ENCODE measurements at places on chromosomes 12 and 14.

GRCh38 chr12:53701518-53702264 is 25.6 kb downstream of the CALCOCO1 start:
- DNase-seq, result peak; percentile 63

DNA sequence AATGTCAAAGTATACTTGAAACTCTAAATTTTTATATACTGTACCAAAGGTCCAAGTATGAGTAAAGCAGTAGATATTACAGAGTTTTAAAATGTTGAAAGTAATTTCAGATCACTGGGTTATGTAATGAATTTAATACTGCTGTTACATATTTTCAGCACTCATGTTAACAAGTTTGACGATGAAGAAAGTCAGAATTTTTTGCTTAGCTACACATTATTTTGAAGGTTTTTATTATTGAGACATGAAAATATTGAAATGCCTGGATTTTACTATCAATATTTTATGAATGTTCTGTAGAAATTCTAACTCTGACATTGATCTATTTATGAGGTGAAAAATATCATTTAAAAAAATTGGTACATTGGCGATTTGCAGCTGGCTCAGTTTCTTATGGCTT is 1030.3 kb downstream of the FSCB start:
- no peak for DNase-seq

GRCh38 chr12:132686825-132687210 is 324 bp downstream of the POLE start:
- DNase-seq, result no peak

GRCh38 chr14:50003213-50004021 is 110.5 kb downstream of the ARF6 start:
- DNase-seq, result peak; percentile 54

GRCh38 chr12:99695050-99695449 is 47.5 kb downstream of the GARIN6 start:
- no peak for DNase-seq

DNA sequence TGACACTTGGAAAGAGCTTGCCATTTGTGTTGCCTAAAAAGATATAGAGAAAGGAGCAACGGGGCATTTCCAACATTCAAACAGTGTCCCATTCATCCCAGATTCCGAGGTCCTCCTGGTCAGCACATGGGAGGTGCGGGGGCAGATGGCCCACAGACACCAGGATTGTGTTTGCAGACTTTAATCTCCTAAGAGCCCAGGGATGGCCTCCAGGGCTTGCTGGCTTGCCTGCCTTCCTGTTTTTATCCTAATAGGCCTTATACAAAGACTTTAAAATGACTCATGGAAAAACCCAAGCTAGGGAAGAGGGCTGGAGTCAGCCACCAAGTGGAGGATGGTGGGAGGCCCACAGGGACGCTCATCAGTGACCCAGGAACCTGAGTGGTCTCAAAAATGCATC is 21.5 kb upstream of the FAM181A start:
- no peak for DNase-seq

GRCh38 chr12:55642267-55642666 is 5.6 kb downstream of the OR10P1 start:
- DNase-seq, result no peak

- DNase-seq, result no peak
Observed at GRCh38 chr12:121861636-121862254, 3.1 kb upstream of the HPD start.

DNA sequence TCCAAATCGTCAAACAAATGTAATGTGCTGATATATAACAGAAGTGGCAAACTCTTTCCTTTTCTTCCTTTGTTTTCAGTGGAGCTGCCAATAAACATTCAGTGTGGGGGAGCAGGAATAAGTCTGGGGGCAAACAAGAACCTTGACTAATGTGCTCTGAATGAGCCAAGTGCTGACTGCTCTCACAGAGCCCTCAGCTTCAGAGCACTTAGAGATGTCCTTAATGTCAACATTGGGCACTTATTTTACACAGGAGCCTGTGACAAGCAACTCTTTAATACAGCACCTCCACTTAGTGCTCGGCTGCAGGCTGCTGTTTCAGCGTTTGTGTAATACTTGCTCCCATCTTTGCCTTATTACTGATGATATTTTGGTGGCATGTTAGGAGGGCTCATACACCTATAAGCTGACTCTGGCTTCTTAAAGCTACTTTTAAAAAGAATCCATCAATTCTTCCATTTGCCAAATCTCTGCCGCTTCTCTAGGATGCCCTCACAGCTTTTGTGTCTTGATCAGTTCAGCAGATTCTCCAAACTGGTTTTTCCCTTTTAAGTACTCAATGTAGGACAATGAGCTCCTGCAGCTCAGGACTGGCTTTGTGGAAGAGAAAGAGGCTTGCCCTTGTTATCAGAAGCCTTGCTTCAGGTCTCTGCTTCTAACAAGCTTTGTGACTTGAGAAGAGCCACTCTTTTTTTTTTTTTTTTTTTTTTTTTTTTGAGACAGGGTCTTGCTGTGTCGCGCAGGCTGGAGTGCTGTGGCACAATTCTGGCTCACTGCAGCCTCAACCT is 206.6 kb downstream of the MON2 start:
- DNase-seq, result no peak

GRCh38 chr14:61872452-61872851 is 110.2 kb downstream of the SNAPC1 start:
- DNase-seq, result no peak

Data from stimulated activated CD8-positive, alpha-beta memory T cell treated with anti-CD3 and anti-CD28 coated beads, Interleukin-7, amount 100 ng/mL, for 1 hour (primary cell).